ENCODE measurements at places on chromosomes 12 and 14.

DNA sequence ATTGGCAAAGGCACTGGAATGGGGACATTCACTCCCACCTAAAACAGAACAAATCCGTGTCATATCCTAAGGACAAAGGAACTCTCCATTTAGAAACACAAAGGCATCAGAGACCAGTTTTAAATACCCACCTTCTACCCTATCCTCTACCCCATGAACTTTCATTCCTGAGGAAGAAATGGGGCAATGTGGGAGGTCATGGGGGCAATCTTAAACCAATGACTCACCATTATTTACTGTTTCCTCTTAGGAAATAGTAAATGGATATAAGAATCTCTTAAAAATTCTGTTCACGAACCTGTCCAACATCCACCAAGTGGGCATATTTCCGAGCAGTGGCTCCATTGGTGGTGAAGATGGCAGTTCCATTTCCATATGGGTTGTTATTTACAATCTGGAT, 19.4 kb downstream of the ALDH6A1 start:
- DNase-seq = no peak

DNA sequence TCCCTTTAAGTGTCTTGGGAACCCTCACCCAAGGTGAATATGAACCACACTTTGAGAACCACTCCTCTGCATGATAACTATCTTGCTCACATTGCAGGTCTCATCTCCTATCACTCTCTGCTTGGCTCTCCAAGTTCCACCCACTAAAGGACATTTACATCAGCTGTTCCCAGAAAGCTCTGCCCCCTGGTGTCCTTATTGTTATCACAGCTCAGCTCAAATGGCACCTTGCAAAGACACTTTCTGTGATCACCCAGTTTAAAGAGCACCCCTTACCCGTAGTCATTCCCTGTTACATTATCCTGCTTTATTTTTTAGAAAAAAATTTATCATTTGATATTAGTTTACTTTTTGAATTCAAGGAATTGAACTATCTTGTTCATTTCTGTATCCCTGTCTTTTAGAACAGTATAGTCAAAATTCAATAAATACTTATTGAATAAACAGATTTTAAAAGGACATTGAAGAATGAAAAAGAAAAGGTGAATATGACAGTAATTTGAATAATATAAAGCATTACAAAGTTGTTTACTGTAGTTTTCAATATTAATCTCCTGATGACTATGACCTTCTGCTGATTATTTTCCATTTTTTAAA, 20.5 kb upstream of the GUCY2C start:
- DNase-seq = peak; percentile 43

DNA sequence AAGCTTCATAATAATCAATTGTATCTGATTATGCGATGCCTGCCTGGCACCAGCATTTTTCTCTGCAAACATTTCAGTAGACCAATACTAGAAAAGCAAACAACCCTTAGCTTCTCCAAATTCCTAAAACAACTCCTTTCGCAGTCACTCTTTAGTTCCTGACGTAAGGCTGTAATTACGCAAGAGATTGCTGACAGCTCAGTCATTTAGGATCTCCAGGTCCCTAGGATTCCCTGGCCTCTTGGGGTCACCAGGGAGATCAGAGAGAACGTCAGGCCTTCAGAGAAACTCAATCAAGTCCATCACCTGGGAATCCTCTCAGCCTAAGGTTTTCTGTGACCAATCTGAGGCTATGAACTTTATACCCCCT, 390.6 kb downstream of the PAWR start:
- peak; percentile 28 for DNase-seq

DNA sequence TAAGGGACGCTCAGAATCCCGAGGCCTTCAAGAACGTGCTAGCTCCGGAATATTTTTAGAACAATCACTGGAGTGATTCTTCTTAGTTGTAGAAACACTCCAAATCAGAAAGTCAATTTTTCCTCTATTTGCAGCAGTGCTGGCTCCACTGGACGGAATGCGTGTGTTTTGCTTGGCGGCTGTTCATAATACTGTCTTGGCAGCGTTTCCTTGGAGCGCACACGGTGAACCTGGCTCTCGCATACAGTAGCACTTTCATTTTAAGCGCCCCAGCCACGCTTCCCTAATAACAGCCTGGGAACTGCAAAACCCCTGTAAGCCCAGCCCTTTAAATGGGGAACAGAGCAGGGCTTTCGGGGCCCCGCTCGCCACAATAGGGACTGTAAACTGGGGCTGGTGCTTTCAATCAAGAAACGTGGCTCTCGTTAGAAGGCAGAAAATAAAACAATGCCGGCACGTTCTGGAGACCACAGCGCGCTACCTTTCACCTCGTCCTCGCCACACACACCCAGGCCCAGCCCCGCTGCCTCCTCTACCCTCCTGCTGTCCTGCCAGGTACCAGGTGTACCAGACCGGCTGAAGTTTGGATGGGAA, 79.9 kb downstream of the BCL11B start:
- peak; percentile 81 for DNase-seq

Data from fibroblast of skin of scalp (primary cell).